ENCODE measurements at places on chromosomes 5 and 9.

DNA sequence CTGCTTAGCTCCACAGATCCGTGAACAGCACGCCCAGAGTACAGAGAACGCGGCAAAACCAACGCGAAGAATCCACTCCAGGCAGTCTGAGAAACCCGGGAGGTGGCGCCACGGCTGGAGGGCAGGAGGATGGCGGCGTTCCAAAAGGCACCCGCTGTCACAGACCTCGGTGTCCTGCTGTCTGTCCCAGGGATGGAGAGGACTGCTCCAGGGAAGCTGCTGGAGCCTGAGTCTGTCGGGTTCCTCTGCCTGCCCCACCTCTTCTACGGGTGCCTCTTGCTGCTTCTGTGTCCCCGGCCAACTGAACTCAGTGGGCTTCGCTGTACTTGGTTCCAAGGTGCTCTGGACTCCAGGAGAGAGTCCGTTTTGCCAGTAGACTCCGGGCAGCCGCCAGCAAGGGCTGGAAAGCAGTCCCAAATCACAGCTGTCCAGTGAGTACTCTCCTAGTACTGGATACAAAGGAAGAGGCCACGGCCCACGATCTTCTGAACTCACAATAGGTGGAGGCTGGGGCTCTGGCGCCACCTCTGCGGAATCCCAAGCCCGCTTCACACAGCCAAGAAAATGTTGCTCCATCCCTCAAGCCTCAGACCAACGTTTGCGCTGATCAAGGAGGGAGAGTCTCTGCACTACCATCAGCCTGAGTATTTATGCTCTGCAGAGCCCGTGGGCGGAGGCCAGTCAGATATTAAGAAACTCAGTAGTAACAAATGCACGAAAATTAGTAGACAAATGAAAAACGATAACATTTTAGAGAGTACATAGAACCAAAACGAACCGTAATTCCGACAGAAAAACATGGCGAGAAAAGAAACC lies 440 bp downstream of the ANXA2R start:
- DNase-seq = peak; percentile 78

GRCh38 chr9:114720086-114720676 lies 38.2 kb upstream of the TEX48 start:
- no peak for DNase-seq

GRCh38 chr5:73298251-73298771 lies 125.3 kb downstream of the TMEM174 start:
- DNase-seq = no peak

DNA sequence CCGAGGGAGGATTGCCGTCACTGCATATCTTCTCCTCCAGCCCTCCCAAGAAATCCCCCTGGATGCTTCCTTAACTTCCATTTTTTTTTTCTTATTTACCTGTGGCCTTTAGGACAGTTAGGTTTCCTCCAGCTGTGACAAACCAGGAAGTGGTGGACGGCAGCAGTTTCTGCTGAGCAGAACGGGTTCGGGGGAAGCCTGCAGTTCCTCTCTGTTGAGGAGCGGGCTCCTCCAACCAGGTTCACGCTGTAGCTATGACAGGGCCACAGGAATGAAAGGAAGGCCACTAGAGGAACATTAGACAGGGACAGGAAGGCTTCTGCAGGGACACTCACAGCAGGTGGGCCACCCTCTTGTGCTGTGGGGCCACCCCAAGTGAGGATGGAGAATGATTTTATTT lies 76.7 kb upstream of the SYK start:
- no peak for DNase-seq

DNA sequence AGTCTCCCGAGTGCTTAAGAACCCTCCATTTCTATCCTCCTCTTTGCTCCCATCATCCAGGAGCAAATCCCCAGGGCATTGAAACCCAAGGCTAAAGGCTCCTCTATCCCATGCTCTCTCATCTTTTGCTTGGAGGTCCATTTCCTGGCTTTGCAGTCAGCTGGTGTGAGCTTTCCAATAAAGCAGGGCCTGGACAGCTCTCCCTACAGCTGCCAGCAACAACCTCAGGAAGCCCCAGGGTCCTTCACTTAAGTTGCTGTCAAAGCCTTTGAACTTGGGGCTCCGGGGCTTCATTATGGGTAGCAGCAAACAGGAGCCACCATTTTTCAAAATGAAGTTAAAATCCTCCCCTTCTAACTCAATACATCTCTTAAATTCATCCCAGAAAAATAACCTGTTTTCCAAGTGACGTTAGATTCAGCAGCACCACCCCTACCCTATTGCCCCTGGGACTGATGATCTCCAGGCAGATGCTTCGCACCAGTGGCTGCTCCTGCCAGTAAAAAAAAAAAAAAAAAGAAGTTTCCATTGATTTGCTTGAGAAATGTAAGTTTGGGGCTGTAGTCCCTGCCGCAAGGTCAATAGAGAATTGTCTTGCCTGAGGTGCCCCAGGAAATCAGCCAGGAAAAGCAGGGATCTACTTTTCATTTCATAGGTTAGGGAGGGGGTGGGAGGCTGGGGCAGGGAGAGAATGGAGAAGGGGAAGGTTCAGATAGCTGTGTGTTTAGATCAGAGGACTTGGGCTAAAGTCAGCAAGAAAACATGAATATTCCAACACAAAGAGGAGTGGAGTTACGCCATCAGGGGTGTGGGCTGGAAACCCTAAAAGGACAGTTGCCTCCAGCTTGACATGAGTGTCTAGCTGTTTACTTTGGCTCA lies 83.8 kb upstream of the IL6ST start:
- DNase-seq = no peak
